Hepatocyte (in vitro differentiated cells): ENCODE measurements at places on chromosomes 1 and 21. TPM values are rescaled to one million over a fixed set of nuclear protein-coding genes. Genes with fewer than 3 reads are reported as not detected.

Gene FMO4
- 20.5 and 31.4 TPM in 2 replicates for total RNA-seq

Gene KRTAP19-6
- not detected in 2 replicates for total RNA-seq

Gene BSND
- total RNA-seq: 0.23 TPM in 1 of 2 replicates, not detected in the other

Gene MYOM3
- 2.2 and 2.4 TPM in 2 replicates for total RNA-seq

Gene LRRC38
- 3.8 and 7.5 TPM in 2 replicates for total RNA-seq

Gene TMEM54
- 24.8 and 33.5 TPM in 2 replicates for total RNA-seq

Gene WLS
- total RNA-seq: 102 and 115 TPM in 2 replicates

Gene NTMT2
- not detected in 2 replicates for total RNA-seq

Gene NECTIN4
- 5.9 and 7.0 TPM in 2 replicates for total RNA-seq

Gene CD53
- 1.4 and 2.6 TPM in 2 replicates for total RNA-seq

Gene NPHS2
- total RNA-seq: not detected in 2 replicates

Gene GOLT1A
- total RNA-seq: 13.6 and 26.6 TPM in 2 replicates

Gene OXCT2
- 0.60 and 1.8 TPM in 2 replicates for total RNA-seq

Gene NBPF15
- total RNA-seq: 29.6 and 30.1 TPM in 2 replicates

DNA sequence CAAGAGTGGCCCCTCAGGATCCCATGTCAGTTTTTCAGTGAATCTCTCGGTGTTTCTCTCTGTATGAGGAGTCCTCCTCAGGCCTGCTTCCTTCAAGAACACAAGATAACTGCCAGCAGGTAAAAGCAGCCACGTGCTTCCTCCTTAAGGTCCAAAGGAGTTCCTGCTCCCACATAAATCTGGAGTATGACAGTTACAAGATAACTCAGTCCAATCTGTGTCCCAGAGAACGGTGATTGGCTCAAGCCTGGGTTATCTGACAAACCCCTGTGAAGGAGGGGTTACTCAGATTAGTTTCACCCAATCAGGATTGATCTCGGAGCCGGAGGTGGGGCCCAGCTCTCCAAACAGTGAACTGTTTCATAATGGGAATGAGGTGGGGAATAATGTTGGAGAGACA is 5.8 kb upstream of the ANKRD13C start:
- no peaks in the 10 kb centered on the region for H3K27me3 ChIP-seq
- H3K4me1 ChIP-seq: peaks cover 2% of the 10 kb centered on the region
- H3K4me3 ChIP-seq: no peak overlapping the region

GRCh38 chr1:116166011-116166571 is 54.9 kb downstream of the MAB21L3 start:
- peak; percentile 1 for DNase-seq
- H3K36me3 ChIP-seq: no peaks in the 10 kb centered on the region
- H3K4me1 ChIP-seq: peaks cover 11% of the 10 kb centered on the region

DNA sequence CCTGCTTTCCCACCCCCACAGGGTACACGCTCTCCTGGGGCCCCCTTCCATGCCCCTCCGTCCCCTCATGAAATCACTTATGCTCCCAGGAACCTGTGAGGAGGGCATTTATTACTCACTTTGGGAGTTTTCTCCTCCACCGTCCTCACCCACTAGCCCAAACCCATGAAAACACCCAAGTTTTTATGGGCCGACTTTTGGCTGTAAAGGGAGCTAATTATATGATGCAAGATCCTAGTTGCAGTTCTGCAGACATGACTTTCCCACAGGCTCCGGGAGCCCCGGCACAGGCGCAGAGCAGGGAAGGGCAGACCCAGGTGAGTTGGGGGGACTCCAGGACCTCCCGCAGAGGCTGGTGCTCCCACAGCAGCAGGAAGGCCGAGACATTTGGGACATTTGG is 29.7 kb downstream of the EPHA2 start:
- no peaks in the 10 kb centered on the region for H3K27me3 ChIP-seq
- no peaks in the 10 kb centered on the region for H3K4me1 ChIP-seq
- H3K36me3 ChIP-seq: no peaks in the 10 kb centered on the region
- DNase-seq: no peak
- H3K27ac ChIP-seq: no peak overlapping the region
- H3K4me3 ChIP-seq: no peak overlapping the region

GRCh38 chr1:204464701-204465100 is 29.9 kb downstream of the PIK3C2B start:
- H3K4me3 ChIP-seq: no peak overlapping the region
- H3K27me3 ChIP-seq: no peaks in the 10 kb centered on the region
- H3K27ac ChIP-seq: peak overlapping the region; percentile 54
- no peaks in the 10 kb centered on the region for H3K36me3 ChIP-seq

DNA sequence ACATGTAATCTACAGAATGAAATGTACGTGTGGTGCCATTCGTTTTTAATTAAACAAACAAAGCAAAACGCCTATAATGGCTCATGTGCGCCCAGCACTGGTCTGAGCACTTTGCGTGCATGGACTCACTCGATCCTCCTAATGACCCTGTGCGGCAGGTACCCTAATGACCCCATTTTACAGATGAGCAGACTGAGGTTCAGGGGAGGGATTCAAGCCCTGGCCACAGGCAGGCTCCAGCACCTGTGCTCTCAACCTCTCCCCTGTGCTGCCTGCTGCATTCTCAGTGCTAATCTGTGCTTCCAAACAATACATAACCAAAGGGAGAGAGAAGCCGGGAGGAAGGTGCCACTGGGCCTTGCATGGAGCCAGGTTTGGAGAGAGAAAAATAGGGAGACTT is 124.2 kb upstream of the ZBTB40 start:
- peaks cover 18% of the 10 kb centered on the region for H3K4me1 ChIP-seq
- no peak overlapping the region for H3K4me3 ChIP-seq
- no peak overlapping the region for H3K27ac ChIP-seq
- no peaks in the 10 kb centered on the region for H3K36me3 ChIP-seq
- DNase-seq: no peak

- no peak overlapping the region for H3K27ac ChIP-seq
- no peak for DNase-seq
- H3K4me3 ChIP-seq: no peak overlapping the region
- no peaks in the 10 kb centered on the region for H3K27me3 ChIP-seq
- no peaks in the 10 kb centered on the region for H3K36me3 ChIP-seq
- no peaks in the 10 kb centered on the region for H3K4me1 ChIP-seq
Measured at GRCh38 chr21:45502006-45502345, 40.3 kb downstream of the SLC19A1 start.

- no peaks in the 10 kb centered on the region for H3K36me3 ChIP-seq
- H3K27ac ChIP-seq: no peak overlapping the region
- no peak overlapping the region for H3K4me3 ChIP-seq
- DNase-seq: no peak
Measured at GRCh38 chr1:101006553-101006952, 19.0 kb downstream of the DPH5 start.

GRCh38 chr1:53122961-53123413 is 19.5 kb downstream of the SLC1A7 start:
- no peaks in the 10 kb centered on the region for H3K36me3 ChIP-seq
- no peaks in the 10 kb centered on the region for H3K27me3 ChIP-seq
- no peak for DNase-seq

- H3K36me3 ChIP-seq: no peaks in the 10 kb centered on the region
- no peak overlapping the region for H3K4me3 ChIP-seq
- no peak for DNase-seq
Measured at GRCh38 chr1:10361515-10361914, 37.3 kb upstream of the PGD start.

- DNase-seq: no peak
- H3K27ac ChIP-seq: no peak overlapping the region
- no peaks in the 10 kb centered on the region for H3K36me3 ChIP-seq
- no peak overlapping the region for H3K4me3 ChIP-seq
- H3K27me3 ChIP-seq: peaks cover 29% of the 10 kb centered on the region
Measured at GRCh38 chr1:40784771-40785151, 1.2 kb downstream of the KCNQ4 start.

- no peaks in the 10 kb centered on the region for H3K36me3 ChIP-seq
- no peaks in the 10 kb centered on the region for H3K4me1 ChIP-seq
- DNase-seq: no peak
- H3K27me3 ChIP-seq: peaks cover 5% of the 10 kb centered on the region
- no peak overlapping the region for H3K27ac ChIP-seq
- no peak overlapping the region for H3K4me3 ChIP-seq
Measured at GRCh38 chr1:51916587-51917405, 38.3 kb upstream of the NRDC start.

- H3K36me3 ChIP-seq: no peaks in the 10 kb centered on the region
- H3K27ac ChIP-seq: no peak overlapping the region
- no peaks in the 10 kb centered on the region for H3K27me3 ChIP-seq
- H3K4me1 ChIP-seq: no peaks in the 10 kb centered on the region
- no peak for DNase-seq
- H3K4me3 ChIP-seq: no peak overlapping the region
Measured at GRCh38 chr1:83026745-83027144, 972.2 kb downstream of the TTLL7 start.

DNA sequence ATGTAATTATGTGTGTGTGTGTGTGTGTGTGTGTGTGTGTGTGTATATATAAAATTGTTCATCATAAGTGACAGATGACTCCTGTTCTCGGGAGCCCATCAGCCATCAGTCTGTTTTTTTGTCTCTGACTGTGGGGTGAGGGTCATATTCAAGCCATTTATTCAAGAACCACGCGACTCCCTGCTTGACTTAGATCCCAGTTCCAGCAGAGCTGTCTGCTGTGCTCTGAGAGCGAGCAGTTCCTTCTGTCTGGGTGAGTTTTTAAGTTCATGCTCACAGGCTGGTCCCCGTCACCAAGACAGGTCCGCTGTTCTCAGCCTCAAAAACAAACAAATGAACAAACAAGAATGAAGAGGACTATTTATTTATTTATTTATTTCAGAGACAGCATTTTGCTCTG is 18.3 kb upstream of the NPPB start:
- H3K36me3 ChIP-seq: no peaks in the 10 kb centered on the region
- no peaks in the 10 kb centered on the region for H3K27me3 ChIP-seq
- H3K27ac ChIP-seq: no peak overlapping the region
- H3K4me1 ChIP-seq: no peaks in the 10 kb centered on the region
- H3K4me3 ChIP-seq: no peak overlapping the region

DNA sequence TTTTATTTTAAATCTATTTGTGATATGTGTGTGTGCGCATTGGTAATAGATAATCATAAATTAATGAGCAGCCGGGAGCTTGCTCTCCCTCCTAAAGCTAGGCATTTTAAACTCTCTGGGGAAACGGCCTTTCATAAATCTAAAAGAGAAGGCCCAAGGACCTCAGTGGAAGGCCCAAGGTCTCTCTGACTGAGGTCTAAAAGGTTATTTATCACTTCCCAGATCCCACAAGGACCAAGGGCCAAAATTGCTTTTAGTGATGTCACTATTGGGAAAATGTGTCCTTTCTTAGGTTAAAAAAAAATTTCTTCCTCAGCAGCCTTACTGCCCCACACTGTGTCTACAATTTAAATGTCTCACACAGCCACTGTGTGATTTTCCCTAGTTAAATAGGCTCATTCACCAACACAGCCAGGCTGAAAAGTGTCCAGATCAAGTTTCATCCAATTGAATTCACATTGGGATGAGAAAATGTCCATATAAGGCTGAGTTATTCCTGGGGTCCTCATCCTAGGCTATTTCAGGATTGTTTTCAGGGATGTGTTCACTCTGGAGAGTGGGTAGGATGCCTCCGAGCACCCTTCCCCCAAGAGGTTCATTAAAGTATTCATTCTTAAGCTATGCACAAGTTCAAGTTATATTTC is 46.1 kb downstream of the SLC44A3 start:
- peaks cover 51% of the 10 kb centered on the region for H3K4me1 ChIP-seq
- no peaks in the 10 kb centered on the region for H3K36me3 ChIP-seq
- H3K27me3 ChIP-seq: no peaks in the 10 kb centered on the region
- H3K4me3 ChIP-seq: no peak overlapping the region
- DNase-seq: no peak

DNA sequence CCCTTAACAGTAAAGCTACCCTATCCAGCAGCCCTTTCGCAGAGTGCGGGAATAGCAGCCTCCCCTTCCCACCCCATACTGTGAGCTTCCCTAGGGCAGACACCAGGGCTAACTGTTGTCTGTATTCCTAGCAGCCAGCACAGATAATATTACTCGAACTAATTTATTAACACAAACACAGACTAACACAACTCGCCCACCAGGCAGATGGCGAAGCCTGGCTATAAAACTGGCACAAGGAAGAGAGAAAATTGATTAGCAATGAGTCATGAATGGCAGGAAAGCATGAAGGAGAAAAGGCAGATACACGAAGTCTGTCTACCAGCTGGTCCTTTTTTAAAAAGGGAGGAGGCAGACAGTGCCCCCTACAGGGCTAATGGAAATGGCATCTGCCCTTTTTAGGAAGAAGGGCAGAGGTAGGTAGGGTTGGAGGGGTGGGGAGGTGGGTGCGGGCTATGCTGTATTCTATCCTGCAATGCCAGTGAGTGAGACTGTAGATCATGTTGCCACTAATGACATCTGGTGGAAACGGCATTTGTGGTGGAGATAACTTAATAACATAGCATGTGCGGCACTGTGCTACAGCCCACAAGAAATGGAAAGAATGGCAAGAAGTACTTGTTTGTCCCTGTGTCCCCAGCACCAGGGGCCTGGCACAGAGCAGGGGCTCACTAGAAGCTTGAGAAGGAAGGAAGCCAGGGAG is 30.6 kb upstream of the CTPS1 start:
- no peaks in the 10 kb centered on the region for H3K27me3 ChIP-seq
- no peak overlapping the region for H3K4me3 ChIP-seq
- DNase-seq: peak; percentile 68
- no peaks in the 10 kb centered on the region for H3K4me1 ChIP-seq

DNA sequence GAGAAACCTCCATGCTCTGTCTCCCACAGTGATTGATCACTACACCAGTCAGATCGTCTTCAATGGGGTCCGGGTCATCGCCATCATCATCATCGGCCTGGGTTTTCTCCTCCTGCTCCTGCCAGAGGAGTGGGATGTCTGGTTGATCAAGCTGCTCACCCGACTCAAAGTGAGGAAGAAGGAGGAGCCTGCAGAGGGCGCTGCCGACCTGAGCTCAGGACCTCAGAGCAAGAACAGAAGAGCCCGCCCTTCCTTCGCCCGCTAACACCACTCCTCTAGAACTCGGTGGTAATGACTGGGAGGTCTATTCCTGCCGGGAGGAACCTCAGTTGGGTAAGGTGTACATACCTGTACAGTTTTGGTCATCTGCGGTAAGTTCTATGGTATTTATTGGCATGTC is 50.3 kb upstream of the COA6 start:
- H3K27ac ChIP-seq: no peak overlapping the region
- DNase-seq: peak; percentile 54
- no peaks in the 10 kb centered on the region for H3K4me1 ChIP-seq
- H3K4me3 ChIP-seq: no peak overlapping the region
- peaks cover 31% of the 10 kb centered on the region for H3K27me3 ChIP-seq

GRCh38 chr1:53475664-53476063 is 16.5 kb downstream of the DMRTB1 start:
- H3K36me3 ChIP-seq: no peaks in the 10 kb centered on the region
- DNase-seq: no peak
- H3K27ac ChIP-seq: no peak overlapping the region
- H3K27me3 ChIP-seq: no peaks in the 10 kb centered on the region
- peaks cover 8% of the 10 kb centered on the region for H3K4me1 ChIP-seq

DNA sequence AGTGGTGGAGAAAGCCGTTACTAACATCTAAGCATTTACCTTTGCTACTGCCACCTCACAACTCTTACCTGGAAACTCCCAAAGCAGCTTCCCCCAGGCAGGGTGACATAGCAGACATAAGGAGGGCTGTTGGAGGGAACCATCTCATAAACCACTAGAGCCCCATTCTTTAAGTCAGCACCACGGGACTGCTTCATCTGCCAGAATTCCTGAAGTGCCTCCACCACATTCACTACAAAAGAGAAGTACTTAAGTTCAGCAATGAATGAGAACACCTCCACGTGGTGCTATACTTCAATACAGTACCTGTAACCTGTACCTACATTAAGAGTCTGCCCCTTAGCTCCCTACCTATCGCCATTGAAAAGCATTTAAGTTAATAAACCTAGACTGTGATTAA is 10.3 kb downstream of the LIX1L start:
- DNase-seq: no peak
- H3K4me1 ChIP-seq: no peaks in the 10 kb centered on the region
- no peak overlapping the region for H3K4me3 ChIP-seq
- no peak overlapping the region for H3K27ac ChIP-seq
